ENCODE measurements at places on chromosomes 4 and X.

DNA sequence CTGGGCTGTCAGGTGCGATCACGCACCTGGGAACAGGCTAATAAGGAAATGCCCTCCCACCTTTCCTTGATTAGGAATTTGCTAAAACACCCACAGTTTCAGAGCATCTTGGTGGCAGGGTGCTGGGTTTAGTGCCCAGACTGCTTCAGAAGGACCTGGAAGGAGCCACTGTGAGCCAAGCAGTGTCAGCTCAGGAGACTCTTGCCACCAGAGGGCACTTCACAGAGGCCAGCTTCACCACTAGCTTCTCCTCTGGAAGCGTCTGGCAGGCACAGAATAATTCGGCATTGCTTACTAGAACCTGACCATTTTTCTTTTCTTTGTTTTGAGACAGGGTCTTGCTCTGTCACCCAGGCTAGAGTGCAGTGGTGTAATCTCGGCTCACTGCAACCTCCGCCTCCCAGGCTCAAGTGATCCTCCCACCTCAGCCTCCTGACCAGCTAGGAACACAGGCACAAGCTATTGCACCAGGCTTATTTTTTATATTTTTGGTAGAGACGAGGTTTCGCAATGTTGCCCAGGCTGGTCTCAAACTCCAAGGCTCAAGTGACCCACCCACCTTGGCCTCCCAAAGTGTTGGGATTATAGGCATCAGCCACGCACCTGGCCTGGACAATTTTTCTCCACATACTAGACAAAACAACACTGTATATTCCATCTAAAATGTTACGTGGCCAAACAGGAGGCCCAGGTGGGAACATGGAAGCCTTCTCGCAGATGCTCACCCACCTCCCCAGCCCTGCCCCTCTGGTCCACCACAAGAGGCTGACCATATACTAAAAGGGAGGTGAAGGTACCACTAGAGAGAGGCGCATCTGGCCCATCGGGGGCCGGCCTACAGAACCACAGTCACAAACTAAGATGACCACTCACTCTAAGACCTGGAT is 14.1 kb downstream of the NOP14 start:
- no peak for DNase-seq

GRCh38 chr4:80803337-80803736 is 227.2 kb upstream of the BMP3 start:
- DNase-seq, result no peak

DNA sequence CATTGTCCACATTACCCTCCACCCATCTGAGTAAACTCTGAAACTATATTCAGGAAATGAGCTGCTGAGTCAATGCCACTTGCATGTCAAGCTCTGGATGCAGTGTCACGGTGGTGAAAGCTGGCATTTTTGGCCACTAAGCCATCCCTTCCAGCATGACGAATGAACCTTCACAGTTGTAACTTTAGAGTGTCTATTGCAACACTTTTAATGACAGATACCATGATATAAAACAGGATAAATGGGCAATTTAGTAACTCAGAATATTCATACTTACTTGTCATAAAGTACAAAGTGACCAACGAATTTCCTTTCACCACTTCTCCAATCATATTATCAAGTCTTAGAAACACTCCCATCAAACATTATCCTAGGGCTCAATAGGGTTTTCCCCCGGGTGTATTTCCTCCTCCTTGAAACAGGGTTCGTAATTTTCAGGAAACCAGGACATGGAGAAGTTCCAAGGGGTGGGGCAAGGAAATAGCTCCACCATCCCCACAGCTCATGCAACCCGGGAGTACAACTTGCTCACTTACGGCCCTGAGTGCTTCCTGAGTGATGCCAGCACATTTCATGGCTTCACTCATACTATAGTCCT is 73.1 kb downstream of the MTHFD2L start:
- DNase-seq, result no peak

- DNase-seq, result peak; percentile 7
Observed at GRCh38 chr4:48653217-48654014, 126.7 kb downstream of the FRYL start.

GRCh38 chr4:88858752-88859151 is 161.1 kb upstream of the NAP1L5 start:
- DNase-seq, result no peak

GRCh38 chrX:28880136-28880535 is 292.9 kb downstream of the IL1RAPL1 start:
- no peak for DNase-seq

GRCh38 chr4:175309041-175309440 is 390.9 kb downstream of the ADAM29 start:
- DNase-seq, result no peak

DNA sequence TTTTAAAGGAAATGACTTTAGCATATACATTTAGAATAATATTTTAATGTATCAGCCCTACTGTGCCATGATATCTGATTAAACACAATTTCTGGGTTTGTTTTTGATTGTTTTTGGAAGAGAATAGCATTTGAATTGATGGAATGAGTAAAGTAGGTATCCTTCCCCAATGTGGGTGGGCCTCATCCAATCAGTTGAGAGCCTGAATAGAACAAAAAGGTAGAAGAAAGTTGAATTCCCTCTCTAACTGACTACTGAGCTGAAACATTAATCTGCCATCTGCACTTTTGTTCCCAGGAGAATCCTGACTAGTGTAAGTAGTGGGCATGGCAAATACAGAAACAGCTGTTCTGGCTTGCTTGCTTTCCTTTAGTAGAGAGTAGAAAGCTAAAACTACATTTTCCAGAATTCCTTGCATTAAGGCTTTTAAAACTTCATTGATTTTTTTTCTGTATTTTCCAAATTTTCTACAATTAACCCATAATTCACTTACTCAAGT is 9.7 kb upstream of the SEC24D start:
- DNase-seq, result no peak

DNA sequence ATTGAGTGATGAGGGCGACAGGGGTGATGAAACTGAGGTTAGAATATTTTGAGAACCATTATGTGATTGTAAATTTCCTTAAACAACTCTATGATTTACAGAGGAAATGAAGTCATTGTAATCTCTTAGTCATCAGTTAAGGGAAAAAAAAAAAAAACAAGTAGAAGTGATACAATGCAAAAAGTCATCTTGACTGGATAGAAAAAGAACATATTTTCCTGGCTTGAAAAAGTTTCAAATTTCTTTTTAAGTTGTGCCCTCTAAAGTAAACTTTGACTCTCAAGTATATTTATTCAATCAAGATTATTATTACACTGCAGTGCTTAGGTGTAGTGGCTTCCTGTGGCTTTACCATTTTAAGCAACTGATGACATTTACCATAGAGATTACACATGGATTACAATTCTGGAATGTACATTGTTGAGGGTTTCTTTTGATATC is 40.6 kb downstream of the GABRB1 start:
- no peak for DNase-seq

GRCh38 chrX:109654516-109655109 is 29.6 kb upstream of the KCNE5 start:
- DNase-seq, result no peak

Data from stimulated activated CD8-positive, alpha-beta memory T cell treated with anti-CD3 and anti-CD28 coated beads, Interleukin-4, amount 100 ng/mL, for 4 hours (primary cell).